ENCODE measurements at places on chromosomes 7 and 10.

DNA sequence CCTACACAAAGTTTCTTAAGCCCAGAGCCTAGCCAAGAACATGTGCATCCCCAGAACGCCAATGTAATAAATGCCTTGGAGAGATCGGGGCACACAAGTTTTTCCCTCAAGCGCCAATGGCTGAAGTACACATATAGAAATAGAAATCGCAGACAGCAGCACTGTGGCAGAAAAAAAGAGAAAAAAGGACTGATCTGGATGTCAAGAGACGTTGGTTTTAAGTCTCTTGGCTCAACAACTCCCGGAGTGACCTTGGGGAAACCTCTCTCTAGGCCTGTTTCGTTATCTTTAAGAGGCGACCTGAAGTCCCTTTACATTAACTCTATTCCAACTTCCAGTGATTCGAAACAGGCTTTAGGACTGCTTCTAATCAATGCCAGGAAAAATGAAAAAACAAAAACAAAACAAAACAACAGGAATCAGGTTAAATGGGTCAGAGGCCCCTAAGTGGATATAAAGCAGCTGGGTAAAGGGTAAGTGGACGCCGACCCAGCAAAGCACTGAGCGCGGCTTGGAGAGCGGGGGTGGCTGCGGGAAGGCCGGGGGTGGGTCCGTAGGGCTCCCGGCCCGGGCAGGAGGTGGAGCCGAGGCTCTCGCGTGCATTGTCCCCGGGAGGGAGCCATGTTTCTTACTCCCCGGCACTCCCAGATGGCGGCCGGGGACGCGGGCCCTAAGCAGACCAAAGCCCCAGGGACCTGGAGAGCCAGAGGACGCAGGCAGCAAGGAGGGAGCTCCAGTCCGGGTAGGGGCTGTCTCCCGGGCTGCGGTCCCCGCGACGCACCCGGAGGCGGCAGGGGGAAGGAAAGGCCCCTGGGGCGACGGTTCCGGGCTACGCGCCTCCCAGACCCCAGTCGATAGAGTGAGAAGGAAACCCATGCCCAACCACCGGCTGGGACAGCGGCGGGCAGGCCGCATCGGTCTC lies 757 bp downstream of the EIF3A start:
- peak overlapping the region; percentile 98 for H3K27ac ChIP-seq
- H3K36me3 ChIP-seq = peaks cover 4% of the 10 kb centered on the region
- peaks cover 17% of the 10 kb centered on the region for H3K4me1 ChIP-seq
- peak; percentile 19 for DNase-seq
- peak overlapping the region; percentile 91 for H3K4me3 ChIP-seq

GRCh38 chr7:22108151-22108845 lies 162.6 kb upstream of the CDCA7L start:
- H3K4me3 ChIP-seq = no peak overlapping the region
- H3K27me3 ChIP-seq = peaks cover 3% of the 10 kb centered on the region
- H3K4me1 ChIP-seq = peaks cover 1% of the 10 kb centered on the region
- H3K27ac ChIP-seq = no peak overlapping the region
- no peaks in the 10 kb centered on the region for H3K36me3 ChIP-seq

DNA sequence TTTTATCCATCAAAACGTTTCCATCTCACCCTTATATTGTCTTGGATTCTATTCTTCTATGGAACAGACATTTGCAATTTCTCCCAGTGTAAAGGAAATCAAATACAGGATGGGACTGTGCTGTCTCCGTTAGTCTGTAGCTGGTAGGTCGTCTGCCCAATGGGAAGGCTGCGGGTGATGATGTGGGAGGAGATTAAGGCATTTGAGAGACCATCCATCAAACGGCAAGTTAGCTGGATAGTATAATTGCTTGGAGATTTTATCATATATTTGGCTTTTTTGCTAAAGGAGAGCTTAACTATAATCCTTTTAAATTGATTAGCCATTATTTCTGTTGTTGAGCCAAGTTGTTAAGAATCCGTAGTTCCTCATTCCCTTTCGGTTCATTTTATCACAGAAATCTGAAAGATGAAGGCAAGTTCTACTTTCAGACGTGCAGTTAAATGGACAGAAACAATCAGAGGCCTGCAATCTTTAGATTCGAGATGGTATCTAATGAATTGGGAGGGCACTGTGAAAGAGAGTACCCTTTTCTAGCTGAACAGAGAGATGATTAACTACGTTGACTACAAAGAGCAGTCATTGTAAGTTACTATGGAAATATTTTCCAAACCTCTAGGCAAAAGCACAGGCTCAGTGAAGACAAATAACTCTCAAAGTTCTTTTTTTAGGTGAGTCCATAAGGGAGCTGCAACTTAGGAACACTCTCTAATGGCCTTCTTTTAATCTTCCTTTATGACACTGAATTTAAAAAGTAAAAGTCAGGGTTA lies 253.3 kb upstream of the KIAA1217 start:
- peaks cover 8% of the 10 kb centered on the region for H3K4me1 ChIP-seq
- peaks cover 2% of the 10 kb centered on the region for H3K36me3 ChIP-seq
- H3K27ac ChIP-seq = no peak overlapping the region
- H3K4me3 ChIP-seq = no peak overlapping the region
- H3K27me3 ChIP-seq = no peaks in the 10 kb centered on the region
- DNase-seq = no peak

GRCh38 chr7:29365423-29365822 lies 170.8 kb downstream of the CHN2 start:
- no peak for DNase-seq
- H3K27me3 ChIP-seq = no peaks in the 10 kb centered on the region
- no peak overlapping the region for H3K4me3 ChIP-seq
- H3K4me1 ChIP-seq = peaks cover 7% of the 10 kb centered on the region

GRCh38 chr7:128078309-128078708 lies 47.1 kb upstream of the LRRC4 start:
- no peak overlapping the region for H3K4me3 ChIP-seq
- no peaks in the 10 kb centered on the region for H3K36me3 ChIP-seq
- H3K27ac ChIP-seq = no peak overlapping the region
- no peaks in the 10 kb centered on the region for H3K4me1 ChIP-seq
- DNase-seq = no peak
- no peaks in the 10 kb centered on the region for H3K27me3 ChIP-seq

DNA sequence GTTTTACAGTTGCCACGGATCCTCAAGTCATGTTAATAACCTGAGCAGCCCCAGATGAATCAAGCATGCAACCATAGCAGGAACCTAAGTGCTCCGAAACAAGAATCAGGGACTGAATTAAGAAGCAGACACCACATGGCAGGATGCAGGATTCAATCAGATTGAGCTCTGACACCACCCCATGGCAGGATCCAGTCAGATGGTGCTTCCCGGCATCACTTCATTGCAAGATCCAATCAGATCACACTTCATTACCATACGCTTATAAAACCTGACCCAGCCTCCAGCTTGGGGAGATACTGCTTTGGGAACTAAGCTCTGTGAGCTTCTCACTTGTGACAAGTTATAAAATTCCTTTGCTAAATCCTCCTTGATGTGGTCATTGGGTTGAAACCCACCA lies 55.3 kb downstream of the ABCB4 start:
- no peaks in the 10 kb centered on the region for H3K36me3 ChIP-seq
- no peaks in the 10 kb centered on the region for H3K27me3 ChIP-seq
- H3K4me3 ChIP-seq = no peak overlapping the region
- H3K4me1 ChIP-seq = no peaks in the 10 kb centered on the region
- no peak for DNase-seq

GRCh38 chr10:109591601-109592000 lies 331.7 kb downstream of the XPNPEP1 start:
- no peaks in the 10 kb centered on the region for H3K36me3 ChIP-seq
- no peaks in the 10 kb centered on the region for H3K4me1 ChIP-seq
- DNase-seq = no peak
- no peaks in the 10 kb centered on the region for H3K27me3 ChIP-seq
- H3K27ac ChIP-seq = no peak overlapping the region

DNA sequence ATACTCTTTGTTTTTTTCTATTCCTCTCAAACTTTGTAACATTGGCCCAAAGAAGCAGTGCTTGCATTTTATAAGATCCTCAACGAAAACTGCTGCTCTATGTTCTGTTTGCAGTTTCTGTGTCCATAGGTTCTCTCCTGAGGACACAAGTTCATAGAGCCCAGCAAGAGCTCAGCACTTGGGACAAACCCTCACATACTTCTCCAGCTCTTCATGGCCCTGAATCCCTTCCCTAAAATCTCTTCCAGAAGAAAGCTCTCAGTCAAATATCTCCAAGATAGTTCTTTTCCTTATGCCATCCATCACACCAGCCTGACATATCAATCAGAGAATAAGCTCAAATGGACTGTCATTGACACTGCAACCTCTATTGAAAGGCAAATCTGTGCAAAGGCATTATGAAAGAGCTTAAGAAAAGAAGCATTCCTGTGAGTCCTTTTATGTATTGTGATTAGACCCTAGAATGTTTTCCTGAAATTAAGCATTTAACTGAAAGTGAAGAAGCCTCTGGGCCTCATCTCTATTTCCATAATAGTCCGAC lies 405.5 kb downstream of the ANKRD7 start:
- DNase-seq = no peak
- no peaks in the 10 kb centered on the region for H3K4me1 ChIP-seq
- no peak overlapping the region for H3K4me3 ChIP-seq

GRCh38 chr10:132709471-132709951 lies 76.4 kb downstream of the NKX6-2 start:
- no peak for DNase-seq
- no peaks in the 10 kb centered on the region for H3K27me3 ChIP-seq
- no peak overlapping the region for H3K27ac ChIP-seq
- peaks cover 38% of the 10 kb centered on the region for H3K36me3 ChIP-seq

- H3K27me3 ChIP-seq = peaks cover 6% of the 10 kb centered on the region
- H3K4me3 ChIP-seq = no peak overlapping the region
- DNase-seq = no peak
- no peaks in the 10 kb centered on the region for H3K4me1 ChIP-seq
- no peak overlapping the region for H3K27ac ChIP-seq
- H3K36me3 ChIP-seq = no peaks in the 10 kb centered on the region
These were observed 64.6 kb downstream of the FAS start for GRCh38 chr10:89055159-89055558.

Data from progenitor cell of endocrine pancreas (in vitro differentiated cells).